Transverse colon (tissue), 4 donors: ENCODE measurements at places on chromosomes 3 and 15.

GRCh38 chr3:37731895-37732294 is 129.8 kb upstream of the CTDSPL start:
- DNase-seq = no peak

DNA sequence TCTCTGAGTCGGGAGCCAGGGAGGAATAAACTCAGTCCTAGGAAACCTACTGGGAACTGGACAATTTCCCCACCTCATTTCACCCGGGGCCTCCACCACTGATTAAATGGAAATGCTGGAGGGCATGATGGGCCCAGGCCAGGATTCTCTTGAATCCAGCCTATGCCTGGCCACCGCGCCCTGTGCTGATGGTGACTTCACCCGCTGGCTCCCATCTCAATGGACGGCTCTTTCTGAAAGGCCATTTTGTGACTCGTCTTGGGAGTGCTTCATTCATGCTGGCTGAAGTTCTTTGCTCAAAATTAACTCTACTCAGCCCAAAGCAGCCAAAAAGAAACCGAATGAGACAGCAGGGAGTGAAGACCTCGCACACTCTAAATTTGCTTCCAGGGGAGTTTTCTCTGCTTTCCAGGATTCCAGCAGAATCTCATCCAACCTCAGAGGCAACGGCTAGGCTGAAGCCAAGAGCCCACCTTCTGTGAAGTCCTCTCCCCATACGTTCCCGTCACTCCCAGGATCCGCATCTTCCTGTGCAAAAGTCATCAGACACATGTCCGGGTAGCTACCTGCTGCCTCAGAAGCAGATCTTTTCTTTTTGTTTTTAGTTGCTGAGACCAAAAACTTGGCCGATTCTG is 266.0 kb upstream of the ICE2 start:
- DNase-seq = no peak

DNA sequence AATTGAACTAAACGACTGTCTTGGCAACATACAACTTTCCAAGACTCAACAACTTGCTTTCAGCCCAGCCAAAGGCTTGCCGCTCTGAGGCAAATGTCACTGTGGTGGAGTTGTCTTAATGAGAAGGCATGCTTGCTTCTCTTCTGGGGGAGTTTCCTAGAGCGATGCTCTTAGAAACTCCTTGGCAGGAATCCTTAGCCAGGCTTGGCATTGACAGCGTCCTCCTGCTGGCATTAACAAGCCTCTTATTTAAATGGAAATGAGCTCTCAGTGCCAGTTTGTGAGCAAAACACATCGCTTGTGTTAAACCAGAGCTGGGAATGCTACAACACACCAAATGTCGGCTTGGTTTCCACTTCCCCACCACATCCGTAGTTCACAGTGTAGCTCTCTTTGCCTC is 265.5 kb upstream of the TPRG1 start:
- no peak for DNase-seq

DNA sequence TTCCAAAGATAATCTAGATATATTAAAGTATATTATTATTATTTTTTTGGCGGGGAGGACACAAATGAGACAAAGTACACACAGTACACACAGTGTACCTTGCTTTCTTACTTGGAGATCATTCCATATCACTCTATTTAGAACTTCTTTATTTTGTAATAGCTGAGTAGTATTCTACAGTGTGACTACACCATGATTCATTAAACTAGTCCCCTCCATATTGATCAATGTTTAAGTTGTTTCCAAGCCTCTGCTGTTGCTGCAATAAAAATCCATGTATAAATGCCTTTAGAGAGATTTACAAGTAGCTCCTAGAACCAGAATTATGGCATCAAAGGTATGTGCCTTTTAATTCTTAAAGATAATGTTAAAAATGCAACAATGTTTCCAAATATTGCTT is 38.8 kb downstream of the PYGO1 start:
- no peak for DNase-seq

- peak; percentile 85 for DNase-seq
Measured at GRCh38 chr15:40787344-40787841, 17.6 kb downstream of the C15orf62 start.

DNA sequence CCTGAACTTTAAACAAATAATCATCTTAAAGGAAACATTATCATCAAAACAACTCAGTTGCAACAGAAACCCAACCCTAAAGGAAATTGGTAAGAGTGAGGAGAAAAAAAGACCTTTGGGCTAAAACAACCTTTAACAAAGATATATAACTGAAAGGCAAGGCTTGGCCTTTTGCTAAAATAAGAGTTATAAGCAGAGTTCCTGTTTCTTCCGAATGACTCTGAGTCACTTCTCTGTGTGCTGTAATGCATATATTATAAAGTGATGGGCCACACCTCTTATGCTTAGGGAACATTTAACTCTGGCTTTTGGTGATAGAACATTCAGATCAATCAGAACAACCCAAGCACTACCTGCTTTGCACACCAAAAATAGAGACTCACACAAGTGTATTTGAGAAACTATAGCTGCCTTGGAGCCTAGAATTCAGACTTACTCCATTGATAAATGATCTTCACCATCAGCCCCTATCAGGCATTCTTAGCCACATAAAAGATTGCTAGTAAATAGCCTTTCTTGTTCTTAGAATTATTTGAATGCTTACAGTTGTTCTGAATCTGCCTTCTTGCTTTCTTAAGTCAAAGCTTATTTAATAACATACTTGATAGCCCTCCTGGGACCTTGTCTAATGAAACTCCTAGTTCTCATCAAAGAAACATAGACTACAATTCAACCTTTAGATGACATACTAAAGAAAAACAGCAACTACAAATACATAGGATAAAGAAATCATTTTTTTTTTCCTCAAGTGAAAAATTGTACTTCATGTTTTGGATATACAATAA is 294.2 kb upstream of the SEMA6D start:
- no peak for DNase-seq

- no peak for DNase-seq
Measured at GRCh38 chr15:93047621-93048425, 41.2 kb downstream of the RGMA start.

- DNase-seq = no peak
Measured at GRCh38 chr15:69237718-69238117, 61.0 kb upstream of the PAQR5 start.

- DNase-seq = no peak
Measured at GRCh38 chr3:164470471-164470870, 607.8 kb downstream of the SI start.

- DNase-seq = no peak
Measured at GRCh38 chr3:72595376-72595775, 252.9 kb downstream of the SHQ1 start.

DNA sequence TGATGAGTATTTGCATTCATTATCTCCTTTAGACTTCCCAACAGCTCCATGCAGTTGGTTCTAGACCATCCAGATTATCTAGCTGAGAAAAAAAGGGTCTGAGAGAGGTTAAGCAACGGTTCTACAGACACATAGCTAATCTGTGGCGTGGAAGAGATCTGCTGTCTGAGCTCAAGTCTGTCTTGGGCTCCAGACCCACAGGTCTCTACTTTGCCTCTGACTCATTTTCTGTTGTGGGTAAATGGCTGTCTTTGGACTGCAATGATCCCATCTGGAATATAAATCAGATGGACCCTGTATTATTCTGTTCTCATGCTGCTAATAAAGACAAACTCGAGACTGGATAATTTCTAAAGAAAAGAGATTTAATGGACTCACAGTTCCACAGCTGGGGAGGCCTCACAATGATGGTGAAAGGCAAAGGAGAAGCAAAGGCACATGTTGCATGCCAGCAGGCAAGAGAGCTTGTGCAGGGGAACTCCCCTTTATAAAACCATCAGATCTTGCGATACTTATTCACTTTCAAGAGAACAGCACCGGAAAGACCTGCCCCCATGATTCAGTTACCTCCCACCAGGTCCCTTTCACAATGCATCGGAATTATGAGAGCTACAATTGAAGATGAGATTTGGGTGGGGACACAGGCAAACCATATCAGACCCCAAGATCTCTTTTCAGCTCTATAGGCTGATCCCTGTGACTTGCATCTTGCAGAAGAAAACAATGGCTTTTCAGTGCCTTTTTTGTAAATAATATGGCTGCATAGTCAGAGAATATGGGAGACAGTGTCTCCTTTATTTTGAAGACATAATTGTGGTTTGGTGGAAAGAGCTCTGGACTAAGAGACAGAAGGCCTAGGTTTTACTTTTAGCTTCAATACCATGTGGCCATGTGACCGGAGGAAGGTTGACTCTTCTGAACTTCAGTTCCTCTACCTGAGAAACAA is 24.7 kb downstream of the CEMIP start:
- DNase-seq = no peak

- DNase-seq = no peak
Measured at GRCh38 chr15:38073178-38073946, 138.9 kb downstream of the TMCO5A start.

- DNase-seq = no peak
Measured at GRCh38 chr3:44932986-44933944, 42.7 kb downstream of the ZDHHC3 start.

GRCh38 chr3:188472336-188472735 is 318.4 kb downstream of the LPP start:
- no peak for DNase-seq

GRCh38 chr3:11619946-11620652 is 23.6 kb downstream of the VGLL4 start:
- DNase-seq = no peak

- DNase-seq = no peak
Measured at GRCh38 chr15:71937650-71938311, 127.4 kb downstream of the NR2E3 start.

DNA sequence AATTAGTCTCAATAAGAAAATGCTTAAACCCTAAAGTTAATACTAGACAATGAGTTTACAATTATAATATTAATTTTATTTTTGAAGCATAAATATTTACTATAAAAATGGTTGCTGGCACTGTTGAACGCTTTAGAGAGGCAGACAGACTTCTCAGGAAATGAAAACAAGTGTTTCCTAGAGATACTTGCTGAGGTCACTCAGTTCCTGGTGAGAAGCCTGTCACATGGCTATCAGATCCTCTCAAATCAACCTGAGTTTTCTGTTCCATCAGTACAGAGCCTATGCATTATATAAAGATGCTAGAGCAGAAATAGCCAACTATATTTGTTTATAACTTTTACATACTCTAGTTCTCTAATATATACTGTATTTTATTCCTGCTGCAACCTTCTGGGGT is 109.2 kb downstream of the MYO5A start:
- no peak for DNase-seq

DNA sequence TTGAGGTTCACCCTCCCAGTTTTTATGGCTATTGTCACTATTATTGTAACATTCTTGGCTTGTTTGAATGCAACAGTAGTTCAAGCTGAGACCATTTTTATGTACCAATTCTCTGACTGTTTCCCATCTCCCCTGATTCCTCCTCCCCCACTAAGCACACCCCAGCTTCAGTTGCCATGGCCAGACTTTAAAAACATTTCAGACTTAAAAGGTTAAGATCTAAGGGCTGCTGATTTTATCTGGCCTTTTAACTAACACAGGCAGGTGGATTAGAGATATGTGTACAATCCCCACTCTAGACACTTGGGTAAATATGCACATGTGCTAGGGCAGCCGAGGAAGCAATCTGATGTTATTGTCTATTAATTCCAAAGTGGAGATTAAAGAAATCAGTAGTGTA is 386.3 kb upstream of the NR2F2 start:
- no peak for DNase-seq

GRCh38 chr15:84889991-84890669 is 5.7 kb downstream of the SLC28A1 start:
- DNase-seq = no peak

GRCh38 chr3:15434756-15435155 is 7.4 kb downstream of the EAF1 start:
- no peak for DNase-seq

DNA sequence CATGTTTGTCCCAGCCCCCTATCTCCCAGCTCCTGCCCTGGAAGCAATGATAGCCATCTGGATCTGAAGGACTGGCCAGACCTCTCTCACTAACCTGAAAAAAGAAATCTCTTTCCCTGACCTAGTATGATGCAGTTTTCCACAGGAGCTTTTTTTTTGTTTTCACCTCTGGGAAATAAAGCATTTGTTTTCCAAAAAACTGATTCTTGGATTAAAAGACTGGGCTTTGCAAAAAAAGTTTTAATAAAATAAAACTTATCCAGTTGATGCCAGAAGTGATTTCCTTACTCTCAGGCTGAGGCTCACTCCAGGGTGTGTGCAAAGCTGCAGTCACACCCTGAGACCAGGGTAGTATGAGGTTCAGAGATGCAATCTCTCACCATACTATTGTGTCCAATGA is 104.0 kb downstream of the RYK start:
- no peak for DNase-seq

DNA sequence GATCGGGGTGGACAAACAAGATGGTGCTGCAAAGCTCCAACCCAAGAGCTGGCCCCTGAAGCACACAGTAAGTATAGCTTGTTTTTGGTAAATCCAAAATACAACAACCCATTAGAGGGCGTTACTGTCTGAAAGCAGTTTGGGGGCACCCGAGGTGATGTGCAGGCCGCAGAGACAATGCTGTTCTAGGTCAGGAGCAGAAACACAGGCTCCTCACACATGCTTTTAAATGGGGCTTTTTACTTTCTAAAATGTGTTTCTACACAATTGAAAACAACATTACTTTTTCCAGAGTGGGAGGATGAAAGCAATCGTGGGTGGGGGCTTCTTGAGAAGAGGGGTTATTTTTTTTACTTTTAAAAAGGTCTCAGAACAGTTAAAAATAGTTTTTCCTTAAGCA is 1029.3 kb upstream of the CFAP20DC start:
- DNase-seq = no peak

DNA sequence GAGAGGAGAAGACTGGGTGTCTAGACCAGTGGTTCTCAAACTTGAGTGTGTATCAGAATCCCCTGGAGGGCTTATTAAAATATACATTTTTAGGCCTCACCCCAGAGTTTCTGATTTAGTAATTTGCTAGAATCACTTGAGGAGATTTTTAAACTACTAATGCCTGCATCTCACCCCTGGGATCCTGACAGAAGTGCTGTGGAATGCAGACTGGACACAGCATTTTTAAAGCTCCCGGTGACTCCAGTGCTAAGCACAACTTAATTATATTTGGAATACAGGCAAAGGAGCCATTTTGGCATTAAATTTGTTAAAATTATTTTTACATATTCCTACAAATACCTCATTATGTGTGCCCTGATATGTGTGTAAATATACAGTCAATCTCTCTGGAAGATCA is 26.7 kb upstream of the COL6A6 start:
- no peak for DNase-seq

DNA sequence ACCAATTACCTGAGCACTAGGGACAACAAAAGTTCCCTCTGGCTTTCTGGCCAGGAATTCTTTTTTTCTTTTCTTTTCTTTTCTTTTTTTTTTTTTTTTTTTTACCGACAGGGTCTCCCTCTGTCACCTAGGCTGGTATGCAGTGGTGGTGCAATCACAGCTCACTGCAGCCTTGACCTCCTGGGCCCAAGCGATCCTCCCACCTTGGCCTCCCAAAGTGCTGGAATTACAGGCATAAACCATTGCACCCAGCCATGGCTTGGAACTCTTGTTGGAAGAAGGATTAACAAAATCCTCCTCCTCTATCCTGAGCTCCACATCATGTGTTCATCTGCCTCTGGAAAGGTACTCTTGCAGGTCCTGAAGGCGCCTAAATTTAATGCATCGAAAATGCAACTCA is 2.9 kb upstream of the LTF start:
- DNase-seq = no peak
